ENCODE measurements at places on chromosomes 11 and 22.

- DNase-seq: peak; percentile 37
Measured at GRCh38 chr11:120532832-120533196, 21.3 kb downstream of the GRIK4 start.

- no peak for DNase-seq
Measured at GRCh38 chr22:29511126-29511862, 31.3 kb downstream of the NEFH start.

- no peak for DNase-seq
Measured at GRCh38 chr11:117127171-117127901, 16.8 kb upstream of the PAFAH1B2 start.

DNA sequence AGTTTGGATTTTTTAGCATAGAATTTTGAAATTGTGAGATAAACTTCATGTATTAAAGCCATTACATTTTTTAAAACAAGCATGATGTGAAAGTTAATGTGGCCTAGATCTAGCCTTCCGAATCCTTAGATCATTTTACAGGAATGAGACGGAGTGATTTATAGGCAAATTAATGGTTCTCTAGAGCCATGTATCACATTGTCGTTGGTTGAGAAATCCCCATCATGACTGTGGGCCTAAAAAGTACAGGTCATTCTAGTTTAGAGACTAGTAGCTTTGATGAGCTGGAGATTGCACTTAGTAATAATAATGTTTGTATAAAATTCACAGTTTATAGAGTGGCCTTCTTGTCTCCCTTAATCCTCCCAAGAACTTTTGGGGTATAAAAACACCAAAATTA is 7.1 kb downstream of the EWSR1 start:
- peak; percentile 16 for DNase-seq

DNA sequence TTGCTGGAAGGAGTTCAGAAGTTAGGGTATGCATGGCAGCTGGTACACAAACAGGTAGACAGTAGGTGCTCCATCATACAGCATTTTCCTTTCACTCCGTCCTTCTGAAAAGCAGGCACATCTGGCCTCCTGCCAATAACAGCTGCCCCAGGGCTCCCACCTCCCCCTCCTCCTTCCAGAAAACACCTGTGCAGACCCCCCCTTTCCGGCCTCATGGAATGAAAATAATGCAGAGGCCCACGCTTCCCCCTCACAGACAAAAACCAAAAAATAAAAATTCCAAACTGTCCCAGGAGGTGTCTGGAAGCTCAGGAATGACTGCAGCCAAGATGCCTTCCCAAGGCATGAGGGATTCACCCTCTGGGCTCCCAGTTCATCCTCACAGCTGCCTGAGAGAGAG is 185.5 kb downstream of the MN1 start:
- no peak for DNase-seq

DNA sequence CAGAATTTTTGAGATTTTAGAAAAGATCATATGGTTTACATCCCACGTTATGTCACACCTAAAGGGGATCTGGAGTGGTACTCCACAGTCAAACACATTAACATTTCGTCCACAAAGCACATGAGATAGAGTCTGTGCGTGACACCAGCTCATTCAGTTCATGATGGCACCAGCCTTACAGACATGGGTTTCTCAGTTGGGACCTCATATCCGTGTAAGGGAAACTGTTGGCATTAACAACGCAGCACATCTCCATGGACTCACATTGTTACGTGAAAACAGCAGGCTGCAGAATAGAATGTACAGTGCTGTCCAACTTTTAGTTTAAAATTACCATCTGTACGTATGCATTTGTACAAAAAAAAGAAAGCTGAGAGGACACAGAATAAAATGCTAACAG is 14.0 kb downstream of the RIC8A start:
- DNase-seq: no peak

- DNase-seq: no peak
Measured at GRCh38 chr11:86941871-86942599, 13.2 kb downstream of the FZD4 start.

DNA sequence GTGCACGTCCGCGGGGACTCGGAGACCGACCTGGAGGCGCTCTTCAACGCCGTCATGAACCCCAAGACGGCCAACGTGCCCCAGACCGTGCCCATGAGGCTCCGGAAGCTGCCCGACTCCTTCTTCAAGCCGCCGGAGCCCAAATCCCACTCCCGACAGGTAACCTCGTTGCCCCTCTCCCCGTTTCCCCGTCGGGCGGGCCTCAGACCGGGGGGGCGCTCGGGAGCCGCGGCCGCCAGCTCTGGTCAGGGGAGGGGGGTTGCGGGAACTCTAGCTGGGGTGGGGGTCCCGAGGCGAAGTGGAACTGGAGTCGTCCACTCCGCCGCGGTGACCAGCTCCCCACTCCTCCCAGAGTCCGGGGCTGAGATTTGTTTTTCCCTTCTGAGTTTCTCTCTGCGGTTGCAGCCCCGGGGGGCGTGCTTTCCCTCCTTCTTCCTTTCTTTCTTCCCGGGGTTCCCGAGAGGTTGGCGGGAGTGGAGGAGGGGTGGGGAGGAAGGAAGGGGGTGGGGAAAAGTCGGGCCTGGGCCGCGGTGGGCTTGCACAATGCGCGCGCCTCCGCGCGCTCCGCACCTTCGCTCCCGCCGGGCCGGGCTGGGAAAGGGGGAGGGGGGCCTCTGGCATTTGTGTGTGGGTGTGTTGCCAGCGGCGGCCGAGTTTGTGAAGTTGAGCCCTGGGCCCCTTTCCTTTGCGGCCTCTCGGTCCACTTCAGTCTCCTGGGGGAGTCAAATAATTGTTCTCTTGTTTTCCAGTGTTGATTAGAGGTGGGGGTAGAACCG is 952 bp downstream of the YAP1 start:
- peak; percentile 78 for DNase-seq

DNA sequence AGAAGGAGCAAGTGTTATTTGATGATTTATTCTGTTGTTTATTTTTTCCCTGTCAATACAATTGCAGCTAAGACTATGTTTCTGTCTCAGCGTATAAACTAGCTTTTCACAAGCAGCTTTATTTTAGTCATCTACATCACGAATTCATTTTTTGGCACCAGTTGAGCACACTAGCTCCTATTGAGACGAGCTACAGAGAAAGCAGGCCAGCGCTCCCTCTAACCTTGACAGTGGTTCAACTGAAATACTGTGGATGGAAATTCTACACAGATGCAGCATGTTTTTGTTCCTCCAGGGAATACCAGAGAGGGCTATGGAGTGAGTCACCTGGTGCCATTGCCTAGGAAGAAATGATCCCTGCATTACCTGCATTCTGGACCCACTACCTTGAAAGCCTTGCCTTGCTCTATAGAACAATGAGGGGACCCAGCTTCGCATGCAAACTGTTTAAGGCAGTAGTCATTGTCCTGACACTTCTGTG is 108.2 kb upstream of the ARHGAP42 start:
- peak; percentile 88 for DNase-seq

- DNase-seq: no peak
Measured at GRCh38 chr11:116281173-116282160, 491.3 kb downstream of the BUD13 start.

DNA sequence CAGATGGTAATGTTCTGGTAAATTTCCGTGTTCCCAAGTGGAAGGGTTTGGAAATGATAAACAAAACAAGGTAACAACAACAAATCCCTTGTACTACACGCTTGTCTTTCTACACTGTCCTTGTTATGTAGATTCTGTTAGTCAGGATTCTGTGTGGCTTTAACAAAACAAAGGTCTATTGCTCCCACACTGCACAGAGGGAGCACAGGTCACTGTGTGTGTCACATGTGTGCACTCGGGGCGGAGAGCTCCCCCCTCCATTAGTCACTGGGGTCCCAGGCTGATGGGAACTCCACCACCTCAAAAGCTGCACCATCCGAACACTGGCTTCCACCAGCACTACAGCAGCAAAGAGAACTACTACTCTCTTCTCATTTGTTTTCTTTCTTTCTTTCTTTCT is 227.9 kb downstream of the NTM start:
- no peak for DNase-seq

GRCh38 chr22:35299217-35299672 is 449 bp upstream of the TOM1 start:
- peak; percentile 14 for DNase-seq

DNA sequence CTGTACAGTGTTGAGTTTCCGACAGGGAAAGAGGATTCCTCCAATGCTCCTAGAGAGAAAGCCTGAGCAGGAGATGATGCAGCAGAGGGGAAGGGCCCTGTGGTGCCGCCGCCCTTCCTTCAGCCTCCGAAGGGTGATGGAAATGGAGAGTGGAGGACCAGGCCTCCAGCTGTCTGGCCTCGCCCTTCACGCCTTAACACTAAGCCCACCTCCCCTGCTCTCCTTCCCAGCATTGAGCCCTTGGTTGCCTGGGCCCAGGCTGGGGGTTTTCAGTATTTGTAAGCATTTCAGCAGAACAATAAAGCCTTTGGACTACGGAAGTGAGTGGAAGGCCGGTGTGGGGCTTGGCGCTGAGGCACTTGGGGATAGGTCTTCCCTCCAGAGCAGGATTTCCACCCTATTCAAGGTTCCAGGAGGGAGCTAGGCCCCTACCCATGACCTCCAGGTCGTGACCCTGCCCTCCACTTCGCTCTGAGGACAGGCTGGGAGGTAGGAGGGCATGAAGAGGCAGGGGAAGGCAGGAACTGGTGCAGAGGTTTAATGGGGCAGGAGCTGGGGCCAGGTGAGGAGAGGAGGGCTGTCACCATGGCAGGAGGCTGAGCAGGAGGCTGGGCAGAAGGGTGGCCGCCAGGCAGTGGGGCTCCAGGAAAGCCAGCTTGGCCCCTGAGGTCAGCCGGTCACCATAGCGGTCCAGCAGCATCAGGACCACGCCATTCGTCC is 21.6 kb downstream of the TREH start:
- no peak for DNase-seq

GRCh38 chr11:5362017-5362625 is 10.8 kb downstream of the OR51B6 start:
- DNase-seq: no peak

GRCh38 chr22:42901790-42902508 is 44.9 kb upstream of the ARFGAP3 start:
- no peak for DNase-seq

DNA sequence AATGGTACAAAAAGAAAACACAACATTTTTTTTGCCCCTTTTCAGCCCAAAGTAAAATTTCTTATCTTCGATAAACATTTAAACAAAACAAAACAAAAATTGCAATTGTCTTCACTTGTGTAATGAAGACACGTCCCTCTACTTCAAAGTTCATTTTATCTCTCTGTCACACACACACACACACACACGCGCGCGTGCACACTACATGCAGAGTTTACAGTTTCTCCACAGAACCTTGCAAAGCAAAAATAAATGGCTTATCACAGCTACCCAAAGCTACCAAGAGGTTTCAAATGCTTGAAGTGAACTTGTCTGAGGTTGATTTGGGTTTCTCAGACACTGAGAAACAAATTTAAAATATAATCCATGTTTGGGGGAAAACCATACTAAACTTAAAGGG is 72.3 kb downstream of the ETS1 start:
- DNase-seq: no peak

- no peak for DNase-seq
Measured at GRCh38 chr22:24386937-24387471, 40.4 kb upstream of the ADORA2A start.

GRCh38 chr11:100630898-100631297 is 56.2 kb upstream of the ARHGAP42 start:
- DNase-seq: peak; percentile 57

DNA sequence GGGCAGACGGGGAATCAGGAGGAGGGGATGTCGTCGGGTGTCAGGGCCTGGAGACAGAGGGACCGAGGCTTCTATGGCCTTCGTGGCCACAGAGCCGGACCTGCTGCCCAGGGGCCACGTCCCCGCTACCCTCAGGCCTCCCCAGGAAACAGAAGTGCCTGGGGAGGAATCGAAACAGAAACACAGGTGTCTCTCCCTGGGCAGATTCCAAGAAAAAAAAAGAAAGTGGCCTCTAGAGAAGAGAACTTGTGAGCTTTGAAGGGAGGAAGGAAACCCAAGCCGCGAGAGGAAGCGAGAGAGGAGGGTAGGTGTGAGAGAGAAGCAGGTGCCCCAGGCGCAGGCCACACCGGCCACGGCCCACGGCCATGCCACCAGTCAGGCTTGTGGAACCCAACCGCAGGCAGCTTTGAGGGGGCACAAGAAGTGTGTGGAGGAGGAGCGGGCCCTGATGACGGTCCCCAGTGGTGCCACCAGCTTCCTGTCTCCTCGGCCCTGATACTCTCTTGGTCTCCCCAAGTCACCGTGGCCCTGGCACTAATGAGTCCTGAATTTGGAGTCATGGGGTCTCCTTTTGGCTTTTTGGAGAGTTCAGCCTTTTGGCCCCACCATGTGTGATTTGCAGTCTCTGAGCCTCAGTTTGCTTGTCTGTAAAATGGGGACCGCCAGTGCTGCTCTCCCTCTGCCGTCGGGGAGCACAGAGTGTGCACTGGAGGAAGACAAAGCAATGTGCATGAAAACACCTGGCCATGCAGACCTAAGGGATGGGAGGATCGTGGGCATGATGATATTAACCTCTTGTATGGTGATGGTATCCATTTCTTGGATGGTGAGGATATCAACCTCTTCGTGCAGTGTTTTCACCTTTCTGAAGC is 25.2 kb downstream of the LIF start:
- no peak for DNase-seq

GRCh38 chr11:3859373-3859881 is 4.0 kb downstream of the STIM1 start:
- no peak for DNase-seq

- peak; percentile 90 for DNase-seq
Measured at GRCh38 chr11:80297858-80298632, 857.2 kb upstream of the TENM4 start.

- DNase-seq: no peak
Measured at GRCh38 chr11:100980156-100980555, 149.5 kb downstream of the PGR start.

- DNase-seq: no peak
Measured at GRCh38 chr22:46609724-46610201, 10.4 kb upstream of the GRAMD4 start.

GRCh38 chr11:111814557-111815320 is 48.5 kb upstream of the PPP2R1B start:
- no peak for DNase-seq

DNA sequence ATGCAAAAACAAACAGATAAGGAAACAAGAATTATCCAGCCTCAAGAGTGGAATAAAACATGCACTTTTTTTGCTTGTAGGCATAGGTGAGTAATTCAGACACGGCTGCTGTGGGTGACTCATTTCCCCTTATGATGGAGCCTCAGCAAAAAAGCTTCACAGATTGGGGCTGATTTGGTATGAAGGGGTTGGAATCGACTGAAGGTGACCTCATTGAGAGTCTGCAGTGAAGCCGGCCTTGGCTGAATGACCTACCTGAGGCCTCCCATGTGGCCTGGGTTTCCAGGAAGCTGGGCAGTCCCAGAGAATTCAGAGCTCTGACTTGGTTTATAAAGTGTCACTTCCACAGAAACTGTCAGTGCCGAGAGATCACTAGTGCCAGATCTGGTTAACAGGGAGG is 34.2 kb upstream of the VPREB1 start:
- DNase-seq: peak; percentile 95

DNA sequence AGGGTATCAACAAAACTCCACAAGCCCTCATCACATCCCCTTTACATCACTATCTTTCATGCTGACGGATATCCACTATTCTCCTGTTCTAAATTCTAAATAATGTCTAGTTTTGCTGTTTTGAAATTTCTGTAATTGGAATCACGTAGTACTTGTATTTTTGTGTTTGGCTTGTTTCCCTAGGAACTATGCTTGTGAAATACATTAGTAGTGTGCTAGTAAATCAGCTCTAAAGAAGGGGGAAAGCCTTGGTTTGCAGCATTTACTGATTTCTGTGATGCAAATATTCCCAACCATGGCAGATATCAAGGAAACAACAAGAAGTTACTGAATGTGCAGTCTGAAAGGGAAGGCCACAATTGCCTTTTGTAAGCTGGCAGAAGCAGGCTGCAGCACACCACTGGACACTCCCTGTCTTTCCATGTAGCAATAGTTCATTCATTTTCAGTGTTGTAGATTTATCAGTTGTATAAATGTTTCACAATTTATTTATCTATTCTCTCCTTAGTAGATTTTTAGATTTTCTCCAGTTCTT is 4.7 kb upstream of the FOLH1 start:
- no peak for DNase-seq

Measured in kidney tubule cell (primary cell).